ENCODE measurements at places on chromosomes 7 and 10.

DNA sequence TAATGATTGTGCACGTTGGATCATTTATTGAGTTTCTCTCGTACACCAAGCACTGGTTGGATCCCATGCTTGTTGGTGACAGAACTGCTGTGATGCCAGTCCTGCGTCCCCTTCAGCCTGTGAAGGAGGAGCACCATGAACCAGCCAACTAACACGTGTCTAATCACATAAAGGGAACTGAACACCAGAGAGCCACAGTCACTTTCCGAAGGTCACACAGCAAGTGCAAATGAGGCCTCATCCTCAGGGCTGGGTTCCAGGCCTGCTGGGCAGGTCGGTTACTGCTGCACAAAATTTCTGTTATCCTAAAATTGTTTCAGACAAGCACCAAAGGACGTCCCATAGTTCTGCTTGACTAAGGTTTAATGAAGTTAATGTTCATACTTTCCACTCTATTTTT lies 332.0 kb upstream of the ZNF32 start:
- DNase-seq, result no peak

GRCh38 chr7:44277851-44278250 lies 47.5 kb downstream of the CAMK2B start:
- no peak for DNase-seq

DNA sequence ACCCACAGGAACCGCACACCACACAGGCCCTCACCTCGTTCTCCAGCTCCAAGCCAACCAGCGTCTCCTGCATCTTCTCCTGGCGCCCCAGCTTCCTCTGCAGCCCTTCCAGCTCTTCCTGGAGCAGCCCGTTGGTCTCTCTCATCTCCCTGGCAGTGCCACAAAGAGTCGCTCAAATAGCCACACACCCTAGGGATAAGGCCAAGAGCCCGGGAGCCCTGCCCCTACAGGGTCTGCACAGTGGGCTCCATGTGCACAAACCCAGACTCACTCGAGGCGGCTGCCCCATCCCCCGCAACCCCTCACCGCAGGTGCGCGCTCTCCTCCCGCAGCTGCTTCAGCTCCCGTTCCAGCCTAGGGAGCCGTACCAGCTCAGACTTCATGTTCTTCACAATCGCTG lies 16.9 kb downstream of the MAD1L1 start:
- no peak for DNase-seq

GRCh38 chr7:103795787-103796186 lies 193.7 kb downstream of the RELN start:
- DNase-seq, result no peak

DNA sequence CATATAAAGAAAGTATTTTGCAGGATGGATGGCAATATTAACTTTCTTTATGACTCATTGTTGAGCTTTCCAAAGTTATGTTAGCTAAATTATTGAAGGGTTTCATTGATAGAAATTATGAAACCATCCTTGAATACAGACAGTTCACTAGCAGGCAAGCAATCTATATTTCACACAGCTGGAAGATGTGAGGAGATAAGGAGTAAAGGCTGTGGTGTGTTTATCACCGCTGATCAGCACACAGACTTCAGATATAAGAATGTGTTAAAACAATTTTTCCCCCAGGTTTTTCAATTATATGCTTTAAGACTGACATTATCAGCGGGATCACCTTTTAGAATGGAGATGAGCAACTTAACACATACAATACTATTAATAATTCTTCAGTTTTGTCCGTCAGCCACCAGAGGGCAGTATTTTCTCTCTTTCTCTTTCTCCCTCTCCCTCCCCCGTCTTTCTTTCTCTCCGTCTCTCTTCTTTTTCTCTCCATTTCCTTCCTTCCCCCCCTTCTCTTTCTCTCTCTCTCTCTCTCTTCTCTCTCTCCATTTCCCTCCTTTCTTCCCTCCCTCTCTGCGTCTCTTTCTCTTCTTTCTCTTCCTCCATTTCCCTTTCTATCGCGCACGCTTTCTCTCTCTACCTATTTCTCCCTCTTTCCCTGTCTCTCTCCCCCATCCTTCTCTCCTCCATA lies 62.9 kb upstream of the FAM171A1 start:
- DNase-seq, result peak; percentile 1

DNA sequence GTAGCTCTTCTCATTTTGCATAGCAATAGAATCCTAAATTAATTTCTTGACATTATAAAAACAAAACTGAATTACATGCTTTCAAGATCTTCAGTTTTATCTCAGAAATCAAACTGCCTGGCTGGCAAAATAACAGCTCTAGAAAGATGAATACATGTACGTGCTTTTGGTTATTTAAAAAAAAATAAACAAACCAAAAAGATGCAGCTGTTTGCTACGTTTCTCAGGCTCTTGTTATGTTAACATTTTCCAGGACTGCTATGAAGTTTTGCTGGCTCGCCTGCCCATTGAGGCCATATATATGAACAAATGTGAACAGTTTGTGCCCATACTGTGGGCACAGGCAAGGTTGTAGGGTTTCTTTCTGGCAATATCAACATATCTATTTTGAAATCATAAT lies 86.6 kb downstream of the ODAD2 start:
- no peak for DNase-seq

- DNase-seq, result no peak
Measured at GRCh38 chr10:98456043-98456570, 9.4 kb upstream of the HPS1 start.

- DNase-seq, result no peak
Measured at GRCh38 chr7:80014511-80014910, 120.1 kb upstream of the GNAI1 start.

DNA sequence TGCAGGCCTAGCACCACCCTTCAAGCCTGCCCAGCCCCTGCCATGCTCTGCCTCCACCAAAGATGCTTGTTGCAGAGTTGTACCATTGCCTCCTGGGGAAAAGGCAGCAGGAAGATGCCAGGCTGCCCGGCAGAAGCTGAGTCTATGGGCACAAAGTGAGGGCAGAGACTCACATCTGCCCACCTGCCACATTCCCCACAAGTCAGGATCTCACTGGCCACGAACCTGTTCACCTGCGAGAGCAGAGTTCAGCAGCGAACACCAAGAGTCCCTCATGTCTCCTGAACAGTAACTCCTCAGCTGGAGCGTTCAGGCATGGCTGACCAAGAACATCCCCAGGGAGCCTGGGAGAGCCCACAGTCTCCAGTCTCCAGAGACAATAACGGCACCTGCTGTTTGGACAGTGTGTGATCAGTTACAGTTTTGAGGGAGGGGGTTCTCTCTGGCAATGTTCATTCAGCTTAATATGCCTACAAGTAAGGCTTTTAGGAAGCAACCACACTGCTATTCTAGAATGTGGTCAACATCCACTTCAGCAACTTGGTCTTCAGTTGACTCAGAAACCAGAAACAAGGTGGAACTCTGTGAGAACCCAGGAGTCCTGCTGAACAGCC lies 78.5 kb downstream of the GRID1 start:
- DNase-seq, result peak; percentile 41

DNA sequence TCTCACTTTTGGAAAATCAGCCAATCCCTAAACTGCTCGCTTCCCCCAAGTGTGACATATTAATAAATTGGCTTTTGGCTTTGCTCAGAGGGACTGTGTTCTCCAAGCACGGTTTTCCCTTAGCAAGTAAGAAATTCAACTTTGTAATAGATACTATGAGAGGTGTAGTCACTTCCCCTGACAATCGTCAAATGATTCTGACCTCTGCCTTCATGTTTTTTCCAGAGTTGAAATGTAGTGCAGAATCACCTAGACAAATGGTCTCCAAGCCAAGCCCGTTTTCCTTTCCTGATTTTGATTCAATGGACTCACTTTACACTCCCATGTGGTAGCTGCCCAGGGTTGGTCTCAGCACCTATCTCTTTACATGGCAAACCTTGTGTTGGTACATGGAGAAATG lies 99.1 kb downstream of the ARL4A start:
- no peak for DNase-seq

GRCh38 chr7:158519633-158520174 lies 67.9 kb downstream of the PTPRN2 start:
- no peak for DNase-seq

- DNase-seq, result no peak
Measured at GRCh38 chr7:116446212-116446855, 53.2 kb upstream of the CAV2 start.

GRCh38 chr10:119673271-119673670 lies 22.1 kb downstream of the BAG3 start:
- no peak for DNase-seq

GRCh38 chr7:50153148-50153547 lies 60.1 kb upstream of the ZPBP start:
- DNase-seq, result no peak

GRCh38 chr10:71187600-71187999 lies 24.8 kb upstream of the UNC5B start:
- no peak for DNase-seq

- DNase-seq, result no peak
Measured at GRCh38 chr10:46048152-46048551, 2.1 kb upstream of the MSMB start.

DNA sequence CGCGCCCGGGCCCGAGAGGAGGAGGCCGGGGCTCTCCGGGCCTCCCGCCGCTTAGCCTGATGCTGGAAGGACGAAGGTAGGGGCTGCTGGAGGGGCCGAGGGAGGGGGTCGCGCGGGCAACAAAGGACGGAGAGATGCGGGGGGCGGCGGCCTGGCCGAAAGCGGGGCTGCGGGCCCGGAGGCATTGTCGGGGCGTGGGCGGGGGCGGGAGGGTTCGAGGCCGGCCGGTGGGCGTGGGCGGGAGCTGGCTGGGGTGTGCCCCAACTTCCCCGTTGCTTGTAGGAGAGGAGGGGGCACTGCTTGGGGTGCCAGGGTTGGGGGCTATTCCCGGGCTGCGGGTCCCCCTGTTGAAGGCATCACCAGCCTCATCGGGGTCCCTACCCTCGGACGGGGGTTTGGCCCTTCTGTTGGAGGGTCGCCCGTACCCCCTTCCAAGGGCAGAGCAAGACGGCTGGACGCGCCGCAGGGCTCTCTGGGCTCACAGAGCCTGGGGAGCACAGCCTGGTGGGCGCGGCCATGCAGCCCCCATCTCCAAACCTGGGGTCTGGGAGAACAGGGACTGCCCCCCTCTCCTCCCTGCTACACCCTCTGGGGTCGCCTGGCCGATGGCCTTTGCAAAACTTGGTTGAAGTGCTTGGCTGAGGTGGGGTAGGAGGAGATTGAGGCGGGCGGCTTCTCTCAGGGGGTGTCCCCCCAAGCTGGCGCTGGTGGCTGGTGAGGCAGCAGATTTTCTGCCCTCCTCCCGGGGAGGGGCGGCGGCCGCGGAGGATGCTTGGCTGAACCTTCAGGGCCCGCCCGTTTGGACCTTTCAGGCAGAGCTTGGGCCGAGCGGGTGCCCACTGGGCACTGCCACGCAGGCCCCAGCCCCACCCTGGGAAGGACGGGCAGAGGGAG lies 699 bp downstream of the CLIP2 start:
- no peak for DNase-seq

DNA sequence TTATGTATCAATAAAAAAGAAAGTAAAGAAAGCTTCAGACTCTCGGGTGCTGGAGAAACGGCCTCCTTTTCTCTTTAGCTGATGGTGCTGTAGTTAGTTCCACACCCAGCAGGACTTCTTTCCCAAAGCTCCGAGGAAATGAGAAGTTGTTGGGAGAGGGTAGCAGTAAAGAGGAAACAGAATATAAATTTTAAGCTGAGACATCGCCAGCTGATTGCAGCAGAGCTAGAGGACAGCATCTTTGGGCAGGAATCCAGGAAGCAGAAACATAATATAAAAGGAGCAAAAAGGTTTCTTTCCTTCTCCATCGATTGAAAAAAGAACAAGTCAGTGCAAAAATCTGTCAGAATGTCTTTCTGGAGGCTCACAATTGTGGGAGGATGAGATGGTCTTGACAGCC lies 616.9 kb upstream of the FOXK1 start:
- no peak for DNase-seq

DNA sequence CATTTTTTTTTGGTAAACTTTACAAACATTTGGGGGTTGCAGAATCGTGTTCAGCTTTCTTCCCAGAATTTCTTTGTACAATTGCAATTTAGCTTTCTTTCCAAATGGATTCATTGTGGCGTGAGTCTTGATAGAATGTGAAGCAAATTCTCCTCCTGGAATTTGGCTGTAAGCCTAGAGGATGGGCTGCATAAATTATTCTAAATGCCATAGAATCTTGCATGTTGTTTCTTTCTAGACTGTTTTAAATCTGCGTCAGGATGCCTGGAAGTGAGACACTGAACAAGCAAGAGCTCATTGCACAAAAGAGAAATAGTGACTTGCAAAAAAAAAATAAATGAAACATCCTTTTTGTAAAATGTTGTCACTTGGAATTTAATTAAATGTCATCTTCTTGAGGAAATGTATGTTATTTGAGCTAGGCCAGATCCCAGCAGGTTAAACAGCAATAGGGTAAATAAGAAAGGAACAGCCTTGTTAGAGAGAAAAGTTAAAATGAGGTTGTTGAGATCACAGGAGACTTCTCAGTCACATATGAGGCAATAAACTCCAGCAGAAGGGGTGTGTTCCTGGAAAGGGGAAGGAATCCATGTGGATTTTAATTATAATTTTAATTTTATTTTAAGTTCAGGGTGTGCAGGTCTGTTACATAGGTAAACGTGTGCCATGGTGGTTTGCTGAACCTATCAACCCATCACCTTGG lies 483.0 kb downstream of the PLXDC2 start:
- DNase-seq, result no peak

GRCh38 chr10:95506056-95506737 lies 55.0 kb downstream of the SORBS1 start:
- no peak for DNase-seq

DNA sequence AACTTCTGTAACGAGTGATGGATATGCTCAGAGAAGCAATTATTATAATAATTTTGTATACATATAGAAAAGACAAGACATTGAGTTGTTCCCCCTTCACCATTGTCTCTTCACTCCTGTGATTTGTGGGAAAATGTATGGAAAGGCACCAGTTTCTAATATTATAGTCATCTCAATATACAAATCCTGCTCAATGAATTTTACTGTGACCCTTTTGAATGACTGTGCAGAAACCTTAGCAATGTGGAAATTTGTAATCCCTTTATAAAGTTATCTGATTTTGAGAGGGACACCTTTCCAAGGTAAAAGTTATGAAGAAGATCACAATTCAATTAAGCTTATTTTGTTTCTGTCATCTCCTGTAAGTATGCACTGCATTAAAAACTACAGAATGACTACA lies 74.3 kb upstream of the DKK1 start:
- no peak for DNase-seq

GRCh38 chr10:101114646-101115045 lies 16.5 kb upstream of the TLX1 start:
- DNase-seq, result no peak

GRCh38 chr10:21173802-21174714 lies 276.9 kb upstream of the NEBL start:
- DNase-seq, result peak; percentile 12

Measured in NCI-H2107 (cell line).